ENCODE measurements at places on chromosomes 12 and 14.
A peak's percentile ranks its signal among the peaks of the same experiment; 100 is the strongest.

DNA sequence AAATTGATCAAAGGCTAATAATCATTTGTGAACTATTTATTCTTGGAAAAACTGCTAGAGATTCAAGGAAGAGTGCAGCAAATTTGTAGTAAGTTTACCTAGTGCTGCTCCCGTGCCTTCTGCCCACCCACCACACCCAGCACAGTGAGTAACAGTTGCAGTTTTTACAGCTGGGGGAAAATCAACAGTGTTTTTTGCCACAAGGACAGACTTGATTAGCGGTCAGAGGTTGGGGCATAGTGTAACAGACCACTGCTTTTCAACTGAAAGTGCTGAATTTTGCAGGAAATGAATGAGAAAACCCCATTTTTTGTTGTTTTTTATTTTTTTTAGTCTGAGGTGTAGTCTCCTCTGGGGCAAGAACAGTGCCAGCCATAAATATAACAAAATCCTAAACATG lies 7.5 kb upstream of the KLRK1 start:
- peak; percentile 42 for DNase-seq

GRCh38 chr12:110074089-110074488 lies 25.8 kb upstream of the C12orf76 start:
- DNase-seq: no peak

DNA sequence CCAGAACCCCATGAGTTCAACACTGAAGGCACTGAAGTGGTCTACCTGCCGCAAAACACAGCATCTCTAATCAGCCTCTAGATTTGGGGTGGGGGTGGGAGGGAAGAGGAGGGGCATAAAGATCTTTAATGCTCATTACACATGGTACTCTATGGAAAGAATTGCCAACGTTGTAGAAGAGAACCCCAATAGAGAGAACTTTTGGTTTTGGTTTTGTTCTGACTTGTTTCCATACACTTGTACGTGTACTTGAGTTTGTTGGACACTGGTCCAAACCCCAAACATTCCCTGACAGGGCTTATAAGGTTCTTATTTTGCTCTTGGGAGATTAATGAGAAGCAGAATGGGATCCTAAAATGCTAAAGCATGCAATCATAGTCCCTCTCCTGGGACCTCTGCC lies 31.0 kb downstream of the GNPTAB start:
- DNase-seq: no peak

DNA sequence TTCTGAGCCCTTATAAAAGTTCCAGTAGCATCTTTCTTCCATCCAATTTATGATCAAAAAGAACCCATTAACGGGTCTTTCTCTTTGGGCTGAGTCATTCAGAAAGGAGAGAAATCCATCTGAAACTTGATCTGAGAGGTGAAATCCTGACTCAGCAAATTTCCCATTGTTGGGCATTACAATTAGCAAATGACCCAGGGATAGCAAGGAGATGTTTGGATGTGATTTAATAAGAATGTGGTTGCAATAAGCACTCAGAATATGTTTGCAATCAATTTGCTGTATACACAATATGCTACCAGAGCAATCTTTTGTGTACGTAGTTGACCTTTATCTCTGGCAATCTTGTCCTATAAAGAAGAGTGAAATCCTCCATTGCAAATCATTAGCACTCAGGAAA lies 122.7 kb downstream of the CCDC60 start:
- DNase-seq: no peak

GRCh38 chr14:105902131-105902898 lies 375.9 kb downstream of the TMEM121 start:
- no peak for DNase-seq

All from stimulated activated naive CD8-positive, alpha-beta T cell treated with anti-CD3 and anti-CD28 coated beads, Interleukin-15, Interleukin-2, amounts not matched to agents 100 U/mL and 50 U/mL, for 24 hours (primary cell).